Endothelial cell of coronary artery (primary cell): ENCODE measurements at places on chromosomes 13 and 19. TPM values are rescaled to one million over a fixed set of nuclear protein-coding genes. Genes with fewer than 3 reads are reported as not detected.

The CAMSAP3 gene
- under 0.01 and 0.09 TPM in 2 replicates for total RNA-seq

The MUC16 gene
- total RNA-seq, result under 0.01 TPM in 1 of 2 replicates, not detected in the other

The SOHLH2 gene
- total RNA-seq, result 0.09 and 0.63 TPM in 2 replicates

The TGFBR3L gene
- total RNA-seq, result 0.54 and 1.1 TPM in 2 replicates

The ZNF345 gene
- 1.9 and 2.5 TPM in 2 replicates for total RNA-seq

The RAB3A gene
- total RNA-seq, result 0.45 and 0.56 TPM in 2 replicates

The PRTN3 gene
- total RNA-seq, result not detected in 2 replicates
